ENCODE measurements at places on chromosomes 1 and 21.

GRCh38 chr21:29939104-29939923 lies 482 bp downstream of the GRIK1 start:
- no peak for DNase-seq

DNA sequence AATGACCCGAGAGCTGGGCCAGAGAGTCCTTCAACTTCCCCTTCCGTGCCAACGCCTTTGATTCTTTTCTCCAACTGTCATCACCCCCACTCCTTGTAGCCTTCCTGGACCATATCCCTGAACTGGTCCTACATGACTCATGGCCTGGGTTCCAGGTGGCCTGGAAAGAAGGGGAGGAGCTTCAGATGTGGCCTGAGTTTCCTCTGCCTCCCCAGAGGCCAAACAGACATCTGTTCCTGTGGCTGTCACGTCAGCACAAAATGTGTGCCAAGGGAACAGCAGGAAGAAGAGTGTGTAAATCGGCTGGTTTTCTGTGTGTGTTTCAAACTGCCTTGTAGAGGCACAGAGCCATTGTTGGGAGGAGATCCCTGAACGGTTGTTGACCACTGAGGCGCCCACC lies 24.9 kb upstream of the KIRREL1 start:
- no peak for DNase-seq

DNA sequence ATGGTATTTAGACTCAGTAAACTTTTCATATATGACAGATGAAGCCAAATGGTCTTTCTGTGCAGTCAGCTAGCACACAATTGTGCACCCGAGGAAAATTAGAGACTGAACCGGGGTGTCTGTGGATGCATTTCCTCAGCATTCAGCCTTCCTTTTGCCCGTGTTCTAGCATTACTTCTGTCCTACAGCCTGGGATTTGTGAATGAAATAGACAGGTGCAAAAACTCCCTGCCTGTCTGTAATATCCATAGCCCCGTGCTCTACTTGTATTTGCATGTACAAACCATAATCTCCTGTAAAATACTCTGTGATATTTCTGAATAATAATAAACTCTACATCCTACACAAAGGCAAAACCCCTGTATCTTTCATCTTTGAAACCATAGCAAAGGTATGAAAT lies 64.8 kb upstream of the LGALS8 start:
- no peak for DNase-seq

DNA sequence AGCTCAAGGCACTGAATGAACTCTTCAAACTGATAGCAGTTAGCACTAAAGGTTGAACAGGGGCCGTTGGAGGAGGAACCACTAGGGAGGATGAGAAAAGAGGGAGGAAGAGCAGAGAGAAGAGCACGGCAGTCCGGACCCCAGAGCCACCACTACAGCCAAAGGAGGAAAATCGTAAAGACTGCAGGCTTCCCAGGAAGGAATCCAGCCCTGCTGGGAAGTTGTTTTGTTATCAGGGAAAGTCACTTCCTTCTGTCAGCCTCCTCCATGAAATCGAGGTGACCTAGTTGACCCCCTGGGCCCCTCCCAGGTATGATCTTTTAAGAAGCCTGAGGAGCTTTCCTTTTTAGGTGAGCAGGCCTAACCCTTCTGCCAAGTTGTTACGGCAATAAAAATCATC lies 88.2 kb downstream of the PBX1 start:
- DNase-seq, result no peak
